Hair follicular keratinocyte (primary cell): ENCODE measurements at places on chromosomes 6 and 20. TPM values are rescaled to one million over a fixed set of nuclear protein-coding genes. Genes with fewer than 3 reads are reported as not detected.

Gene TFAP2D
- total RNA-seq: not detected in 2 replicates

Gene NEDD9
- total RNA-seq: 3.9 and 6.6 TPM in 2 replicates

Gene SLC17A1
- not detected in 2 replicates for total RNA-seq

Gene TBXT
- total RNA-seq: not detected in 2 replicates

Gene HLA-DQA1
- total RNA-seq: not detected in 2 replicates

Gene TCF21
- total RNA-seq: not detected in 2 replicates

Gene KCNQ5
- 1.9 and 3.7 TPM in 2 replicates for total RNA-seq

Gene C20orf141
- total RNA-seq: not detected in 2 replicates

Gene BANF2
- not detected in 2 replicates for total RNA-seq

Gene RAD21L1
- total RNA-seq: not detected in 2 replicates

Gene ZNF184
- 3.1 and 3.4 TPM in 2 replicates for total RNA-seq

Gene CARMIL1
- total RNA-seq: 21.0 and 22.3 TPM in 2 replicates

Gene SEMG1
- total RNA-seq: not detected in 2 replicates

Gene HTR1E
- total RNA-seq: not detected in 2 replicates

Gene WFDC11
- not detected in 2 replicates for total RNA-seq

Gene PCNA
- total RNA-seq: 105 and 237 TPM in 2 replicates

Gene RFX6
- not detected in 2 replicates for total RNA-seq

Gene TFAP2B
- 0.53 and 0.70 TPM in 2 replicates for total RNA-seq

Gene C20orf204
- total RNA-seq: under 0.01 and 0.04 TPM in 2 replicates

Gene SMLR1
- not detected in 2 replicates for total RNA-seq

Gene IRF4
- total RNA-seq: not detected in 2 replicates

Gene PEX7
- 10.1 and 16.5 TPM in 2 replicates for total RNA-seq

Gene RCAN2
- 0.23 TPM in 1 of 2 replicates, not detected in the other for total RNA-seq

Gene ASIP
- not detected in 2 replicates for total RNA-seq

Gene WFDC10A
- total RNA-seq: not detected in 2 replicates

Gene FKBP5
- 57.5 and 71.2 TPM in 2 replicates for total RNA-seq

Gene DEFB128
- total RNA-seq: not detected in 2 replicates

Gene C6orf118
- not detected in 2 replicates for total RNA-seq

Gene OXT
- total RNA-seq: not detected in 2 replicates

Gene MLN
- total RNA-seq: not detected in 2 replicates

Gene KHDC1
- 2.0 and 2.2 TPM in 2 replicates for total RNA-seq

Gene EMILIN3
- 0.04 TPM in 1 of 2 replicates, not detected in the other for total RNA-seq

Gene LHFPL5
- total RNA-seq: not detected in 2 replicates

Gene RUNX2
- 1.7 and 2.1 TPM in 2 replicates for total RNA-seq

Gene BTNL2
- total RNA-seq: not detected in 2 replicates

Gene HLA-DRB5
- not detected in 2 replicates for total RNA-seq

Gene MLIP
- total RNA-seq: not detected in 2 replicates

Gene TNNC2
- not detected in 2 replicates for total RNA-seq

Gene CLDN20
- total RNA-seq: not detected in 2 replicates
